ENCODE measurements at places on chromosomes 7 and 10.

DNA sequence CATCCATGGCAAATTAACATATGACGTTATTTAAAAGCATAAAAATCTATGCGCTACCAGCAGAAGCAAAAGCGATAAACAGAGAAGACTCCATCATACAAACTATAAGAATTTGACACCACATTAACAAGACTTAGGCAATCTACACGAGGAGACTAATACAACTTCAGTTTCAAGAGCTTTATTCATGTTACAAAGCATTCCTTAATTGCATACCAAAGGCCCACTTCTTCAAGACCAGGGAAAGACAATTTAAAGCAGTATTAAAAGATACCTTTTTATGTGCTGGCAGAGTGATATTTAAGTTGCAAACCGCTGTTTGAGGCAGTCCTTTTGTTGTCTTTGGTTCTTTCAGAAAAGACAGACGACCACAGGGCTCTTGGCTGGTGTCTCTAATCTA, 176.0 kb upstream of the CCDC6 start:
- no peak for DNase-seq

GRCh38 chr7:1697499-1698125, 27.5 kb downstream of the ELFN1 start:
- DNase-seq = no peak

DNA sequence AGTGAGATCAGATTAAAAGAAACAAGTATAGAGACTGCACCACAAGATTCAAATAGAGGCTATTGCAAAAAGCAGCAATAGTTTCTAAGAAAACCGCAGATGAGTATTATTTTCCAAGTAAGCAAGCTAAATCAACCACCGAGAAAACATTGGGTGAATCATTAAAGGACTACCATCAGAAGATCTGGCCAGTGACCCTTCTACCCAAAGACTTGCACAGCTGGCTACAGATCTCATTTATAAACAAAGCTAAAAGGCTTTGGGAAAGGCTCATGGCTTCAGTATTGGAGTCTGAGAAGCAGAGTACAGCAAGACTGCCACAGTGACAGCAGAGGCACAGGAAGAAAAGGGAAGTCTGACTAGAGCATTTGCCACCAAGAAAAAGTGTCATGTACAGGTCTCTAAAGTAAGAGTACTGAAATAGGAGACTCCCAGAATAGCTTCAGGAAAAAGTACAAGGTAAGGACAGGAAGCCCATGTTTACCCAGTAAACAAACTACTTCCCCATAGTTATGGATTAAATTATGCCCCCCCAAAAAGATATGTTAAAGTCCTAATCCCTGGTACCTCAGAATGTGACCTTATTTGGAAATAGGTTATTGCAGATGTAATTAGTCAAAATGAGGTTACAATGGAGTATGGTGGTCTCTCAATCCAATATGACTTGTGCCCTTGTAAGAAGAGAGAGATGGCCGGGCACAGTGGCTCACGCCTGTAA, 19.0 kb downstream of the STEAP1 start:
- no peak for DNase-seq

- DNase-seq = no peak
Observed at GRCh38 chr7:13875496-13876074, 113.9 kb downstream of the ETV1 start.

- no peak for DNase-seq
Observed at GRCh38 chr10:29407280-29407858, 118.5 kb downstream of the LYZL1 start.

DNA sequence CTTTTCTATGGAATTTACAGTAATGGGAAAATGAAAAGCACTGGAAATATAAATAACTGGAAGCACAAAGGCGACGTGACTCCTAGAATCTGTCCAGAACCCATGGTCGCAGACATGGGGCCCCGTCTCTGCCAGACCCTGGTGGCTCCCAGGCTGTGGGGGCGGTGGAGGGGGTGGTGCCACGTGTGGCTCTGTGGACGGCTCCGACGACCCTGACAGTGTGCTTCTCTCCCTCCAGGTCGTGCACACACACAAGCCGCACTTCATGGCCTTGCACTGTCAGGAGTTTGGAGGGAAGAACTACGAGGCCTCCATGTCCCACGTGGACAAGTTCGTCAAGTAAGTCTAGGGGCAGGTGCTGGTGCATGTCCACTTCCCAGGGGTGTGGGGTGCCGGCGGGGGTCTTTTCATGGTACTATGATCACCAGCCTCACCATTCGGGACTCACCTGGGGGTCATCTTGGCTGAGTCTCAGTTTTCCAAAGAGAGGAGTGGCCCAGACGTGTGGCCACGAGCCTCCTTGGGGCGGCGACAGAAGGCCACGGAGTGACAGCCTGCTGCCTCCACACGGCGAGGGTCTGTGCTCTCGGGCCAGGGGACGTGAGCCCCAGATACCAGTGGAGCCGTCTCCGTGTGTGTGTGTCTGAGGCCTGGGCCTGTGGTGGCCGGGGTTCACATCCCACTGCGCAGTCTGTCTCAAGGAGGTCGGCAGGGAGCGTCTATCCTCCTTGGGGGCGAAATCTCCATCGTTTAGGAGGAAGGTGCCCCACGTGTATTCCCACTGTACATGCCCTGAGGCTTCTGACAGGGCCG, 108.2 kb downstream of the INPP5A start:
- DNase-seq = no peak

GRCh38 chr7:88789480-88790064, 6.0 kb downstream of the TEX47 start:
- no peak for DNase-seq

DNA sequence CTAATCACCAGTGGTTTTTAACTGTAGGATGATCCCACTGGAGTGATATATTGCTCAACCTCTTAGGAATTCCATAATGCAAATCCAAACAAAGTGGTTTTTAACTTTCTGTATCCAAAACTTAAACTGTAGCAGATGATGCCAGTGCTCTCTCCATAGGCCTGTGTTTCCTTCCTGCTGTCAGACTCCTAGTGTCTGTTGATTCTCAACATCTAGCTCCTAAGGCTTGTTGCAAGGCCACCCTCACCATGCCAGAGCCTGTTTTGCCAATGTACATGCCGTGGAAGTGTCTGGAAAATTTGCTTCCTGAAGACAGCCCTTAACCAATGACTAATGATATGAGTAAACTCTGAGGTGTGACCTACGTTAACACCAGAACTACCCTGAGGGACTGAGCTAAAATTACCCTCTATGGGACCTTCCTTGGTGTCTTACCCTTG, 39.3 kb downstream of the C1GALT1 start:
- no peak for DNase-seq

GRCh38 chr10:28302012-28302637, 739 bp downstream of the MPP7 start:
- no peak for DNase-seq

DNA sequence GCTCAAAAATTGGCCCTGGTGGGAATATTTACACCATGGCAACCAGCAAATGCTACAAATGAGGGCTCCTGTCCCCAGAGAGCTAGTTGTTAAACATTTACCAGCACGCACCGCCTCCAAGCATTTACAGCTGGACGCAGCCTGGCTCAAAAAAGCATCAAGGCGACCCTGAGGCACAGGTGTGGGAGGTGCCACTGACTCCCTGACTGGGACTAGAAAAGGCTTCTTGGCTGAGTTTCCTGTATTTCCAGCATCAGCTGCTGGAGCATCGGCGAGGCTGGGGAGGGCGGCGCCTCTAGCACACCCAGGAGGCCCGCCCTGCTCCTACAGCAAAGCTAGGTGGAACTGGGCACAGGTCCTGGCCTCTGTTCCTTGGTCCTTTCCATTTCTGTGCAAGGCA, 43.5 kb upstream of the ZRANB1 start:
- DNase-seq = no peak

DNA sequence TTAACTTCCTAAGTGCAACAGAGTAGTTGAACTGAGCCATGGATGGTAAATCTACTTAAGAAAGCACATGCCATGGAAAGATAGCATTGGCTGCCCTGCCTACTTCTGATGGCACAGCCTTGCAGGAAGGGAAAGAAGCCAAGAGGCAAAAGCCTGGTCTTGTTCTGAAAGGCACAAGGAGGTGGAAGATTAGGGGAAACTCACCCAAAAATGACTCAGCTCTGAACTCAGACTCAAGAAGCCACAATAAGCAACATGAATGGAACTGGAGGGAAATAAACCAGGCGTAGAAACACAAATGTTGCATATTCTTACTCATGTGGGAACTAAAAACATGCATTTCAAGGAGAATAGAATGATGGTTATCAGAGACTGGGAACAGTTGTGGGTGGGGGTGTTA, 20.8 kb upstream of the ALOX5 start:
- no peak for DNase-seq

- DNase-seq = no peak
Observed at GRCh38 chr7:75637854-75638593, 100.7 kb downstream of the HIP1 start.

GRCh38 chr10:5944389-5945189, 32.8 kb downstream of the IL15RA start:
- DNase-seq = no peak

DNA sequence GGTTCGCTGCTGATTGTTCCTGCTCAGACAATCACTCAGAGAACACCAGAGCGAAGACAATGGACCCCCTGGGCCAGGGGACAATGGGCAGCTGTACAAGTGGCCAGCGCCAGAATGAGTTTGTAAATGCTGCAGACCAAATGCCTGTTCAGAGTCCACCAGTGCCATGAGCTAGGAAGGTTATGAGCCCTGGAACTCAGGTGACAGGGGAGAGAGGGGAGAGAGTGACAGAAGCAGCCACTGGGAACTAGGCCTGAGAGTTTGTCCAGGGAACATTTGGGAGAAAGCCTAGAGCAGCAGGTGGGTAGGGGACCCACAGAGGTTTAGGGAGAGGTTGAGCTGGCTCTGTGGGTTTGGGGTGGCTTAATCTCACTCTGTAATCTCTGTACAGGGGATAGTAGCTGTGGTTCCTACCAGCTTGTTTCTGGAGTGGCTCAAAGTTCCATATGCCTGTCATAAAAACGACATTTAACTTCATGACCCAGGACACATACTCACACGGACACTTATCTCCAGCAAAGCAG, 60.4 kb downstream of the C10orf105 start:
- no peak for DNase-seq

DNA sequence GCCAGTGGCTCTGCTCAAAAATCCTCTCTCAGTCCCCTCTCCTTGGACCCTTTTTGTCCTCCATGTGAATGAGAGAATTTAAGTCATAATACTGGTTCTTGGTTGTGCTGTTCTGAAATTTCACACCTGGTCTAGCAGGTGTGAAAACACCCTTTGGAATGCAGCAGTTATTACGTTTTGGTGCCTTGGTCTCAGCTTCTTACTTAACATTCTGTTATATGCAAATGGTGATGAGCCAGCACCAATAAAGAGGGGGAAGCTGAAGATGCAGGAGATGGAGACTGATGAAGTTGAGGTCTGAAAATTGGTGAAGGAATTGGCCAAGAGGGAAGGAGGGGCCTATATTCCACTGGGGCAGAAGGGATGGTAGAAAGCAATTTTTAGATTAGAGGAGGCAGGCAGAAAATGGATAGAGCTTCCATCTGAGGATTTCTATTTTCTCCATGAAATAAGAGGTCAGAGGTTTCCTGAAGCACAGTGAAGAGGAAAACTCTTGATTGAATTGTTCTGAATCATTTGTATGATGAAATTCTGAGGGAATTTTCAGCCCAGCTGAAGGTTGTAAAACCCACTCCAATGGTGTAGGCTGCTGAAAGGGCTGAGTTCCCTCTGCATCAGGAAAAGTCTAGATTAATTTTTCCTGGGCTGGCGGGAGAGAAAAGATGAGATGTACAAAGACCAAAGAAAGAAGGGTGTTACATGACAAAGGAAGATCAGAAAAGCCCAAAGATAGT, 94.0 kb upstream of the FAM180A start:
- DNase-seq = no peak

DNA sequence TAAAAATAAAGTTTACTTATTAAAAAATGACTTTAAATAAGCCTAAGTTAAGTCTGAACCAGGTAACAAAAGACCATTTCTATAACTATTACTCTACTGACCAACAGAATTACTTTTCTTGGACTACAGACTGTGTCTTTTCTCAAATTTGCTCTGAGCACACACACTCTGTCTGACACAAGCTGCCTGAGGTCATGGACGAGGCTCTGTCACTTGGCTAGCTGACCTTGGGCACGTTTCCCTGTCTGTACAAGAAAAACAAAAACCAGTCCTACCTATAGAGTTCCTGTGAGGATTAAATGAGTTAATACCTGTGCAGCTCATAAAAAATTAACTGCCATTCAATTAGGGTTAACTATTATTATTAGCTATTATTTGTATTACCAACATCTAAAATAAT, 22.9 kb downstream of the ATE1 start:
- no peak for DNase-seq

GRCh38 chr10:34231441-34232180, 583.5 kb downstream of the PARD3 start:
- DNase-seq = no peak

- no peak for DNase-seq
Observed at GRCh38 chr7:138398857-138399256, 61.2 kb upstream of the TRIM24 start.

DNA sequence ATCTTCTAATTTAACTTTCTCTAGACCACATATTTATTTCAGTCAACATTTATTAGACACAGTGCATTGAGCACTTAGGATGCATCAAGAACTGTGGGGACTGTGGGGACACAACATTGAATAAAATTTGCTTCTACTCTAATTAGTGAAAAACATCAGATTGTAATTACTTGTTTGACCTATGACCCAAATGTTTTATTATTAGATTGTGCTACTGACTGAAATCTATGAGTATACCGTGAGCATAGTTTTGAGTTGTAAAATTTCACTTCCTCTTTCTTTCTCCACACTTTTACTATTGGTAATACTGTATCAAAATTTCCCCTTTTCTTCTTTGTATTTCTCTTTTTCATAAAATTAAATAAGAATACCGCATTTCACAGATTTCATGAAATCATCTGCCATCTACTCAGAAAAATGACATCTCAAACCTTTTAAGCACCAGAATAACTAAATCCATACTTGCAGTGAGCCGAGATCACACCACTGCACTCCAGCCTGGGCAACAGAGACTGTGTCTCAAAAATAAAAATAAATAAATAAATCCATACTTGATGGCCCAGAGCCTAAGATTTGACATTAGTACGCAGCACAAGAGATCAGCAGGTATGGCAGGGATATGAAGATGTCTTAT, 25.4 kb upstream of the INPP5F start:
- DNase-seq = no peak

DNA sequence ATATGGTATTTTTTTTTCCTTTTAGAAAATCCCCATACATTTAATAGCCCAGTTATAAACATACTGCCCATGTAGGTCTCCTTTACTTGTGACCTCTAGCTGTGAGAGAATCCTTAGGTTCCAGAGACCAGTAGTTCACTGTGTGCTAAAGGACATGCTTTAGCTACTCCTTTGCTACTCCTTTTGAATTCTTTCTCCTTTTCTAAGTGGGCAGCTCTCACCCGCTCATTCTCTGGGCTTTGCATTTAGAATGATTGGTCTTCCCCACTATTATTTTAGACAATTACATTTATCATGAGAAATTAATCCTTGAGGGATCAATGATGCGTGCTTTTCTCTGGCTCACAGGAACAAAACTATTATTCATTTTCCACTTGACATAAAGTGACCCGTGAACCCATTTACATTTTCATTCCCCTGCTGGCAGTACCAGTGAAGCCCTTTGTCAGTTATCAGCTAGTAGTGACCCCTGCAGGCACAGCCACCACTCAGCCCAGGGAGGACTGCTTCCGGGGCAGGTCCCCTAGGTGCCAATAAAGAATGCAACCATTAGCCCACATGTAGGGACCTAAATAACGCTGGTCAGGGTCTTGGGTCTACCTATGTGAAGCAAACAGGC, 844.3 kb downstream of the CNTNAP2 start:
- no peak for DNase-seq

Measured in stimulated activated naive CD8-positive, alpha-beta T cell treated with anti-CD3 and anti-CD28 coated beads, Interleukin-15, Interleukin-2, amounts not matched to agents 100 U/mL and 50 U/mL, for 24 hours (primary cell).